ENCODE measurements at places on chromosomes 1 and 21. TPM values are rescaled to one million over a fixed set of nuclear protein-coding genes. Genes with fewer than 3 reads are reported as not detected.

The PLA2G2A gene
- total RNA-seq, result not detected

The DNM3 gene
- 1.1 TPM for total RNA-seq

The SPRR2B gene
- total RNA-seq, result not detected

The RO60 gene
- 57.3 TPM for total RNA-seq

The CFAP107 gene
- total RNA-seq, result not detected

The MAN1C1 gene
- total RNA-seq, result 10.0 TPM

The PTTG1IP gene
- total RNA-seq, result 44.3 TPM

The POU3F1 gene
- total RNA-seq, result 0.26 TPM

The FAM72D gene
- 25.9 TPM for total RNA-seq

The OBSCN gene
- total RNA-seq, result 20.0 TPM

The KRTAP11-1 gene
- total RNA-seq, result not detected

The OR2L13 gene
- total RNA-seq, result not detected

The BNIPL gene
- total RNA-seq, result 0.98 TPM

The HTR6 gene
- 1.1 TPM for total RNA-seq

The S100A12 gene
- total RNA-seq, result not detected

The C1orf210 gene
- not detected for total RNA-seq

The STYXL2 gene
- total RNA-seq, result not detected

The NHLH1 gene
- 0.42 TPM for total RNA-seq

The PLPP3 gene
- not detected for total RNA-seq

The CLIC6 gene
- total RNA-seq, result 0.11 TPM

The APCS gene
- not detected for total RNA-seq

The RAP1GAP gene
- total RNA-seq, result 2.5 TPM

The DCDC2B gene
- total RNA-seq, result not detected

The INSRR gene
- 0.18 TPM for total RNA-seq

The AMPD1 gene
- total RNA-seq, result not detected

The TMEM240 gene
- total RNA-seq, result 0.42 TPM

The IL19 gene
- not detected for total RNA-seq

The CHRM3 gene
- total RNA-seq, result 0.11 TPM

The CLCA1 gene
- total RNA-seq, result not detected

The SH2D2A gene
- 189 TPM for total RNA-seq

The EPRS1 gene
- 229 TPM for total RNA-seq

The SPATA17 gene
- not detected for total RNA-seq

The RHEX gene
- not detected for total RNA-seq

The ATP6V1G3 gene
- total RNA-seq, result not detected

The TMEM9 gene
- total RNA-seq, result 27.2 TPM

The ESRRG gene
- not detected for total RNA-seq

The LENEP gene
- total RNA-seq, result 0.80 TPM

The RGS2 gene
- total RNA-seq, result 5.3 TPM

The TINAGL1 gene
- total RNA-seq, result not detected

The TTLL10 gene
- total RNA-seq, result not detected

The RIIAD1 gene
- total RNA-seq, result not detected

The LCE6A gene
- total RNA-seq, result not detected

The NEGR1 gene
- not detected for total RNA-seq

The FCRL6 gene
- not detected for total RNA-seq

The TAS1R1 gene
- total RNA-seq, result not detected

The SLC30A10 gene
- total RNA-seq, result not detected

The COL24A1 gene
- total RNA-seq, result not detected

The NPR1 gene
- 0.11 TPM for total RNA-seq

The KCNA3 gene
- total RNA-seq, result 20.5 TPM

The AMY2A gene
- total RNA-seq, result not detected

The ST3GAL3 gene
- total RNA-seq, result 15.8 TPM

The KCNJ15 gene
- total RNA-seq, result 0.12 TPM

The RAB42 gene
- total RNA-seq, result 0.09 TPM

The TOMM40L gene
- total RNA-seq, result 12.3 TPM

The ASCL5 gene
- 0.09 TPM for total RNA-seq

The NIPAL3 gene
- total RNA-seq, result 38.1 TPM

The TCHHL1 gene
- not detected for total RNA-seq

All from activated CD4-positive, alpha-beta T cell treated with anti-CD3 and anti-CD28 coated beads for 36 hours (primary cell).